Activated CD4-positive, alpha-beta T cell treated with anti-CD3 and anti-CD28 coated beads, Interleukin-2, amount 50 U/mL, for 16 hours (primary cell): ENCODE measurements at places on chromosomes 13 and 19.

- DNase-seq, result no peak
These were observed 233.6 kb downstream of the PCDH9 start for GRCh38 chr13:66996503-66996902.

- DNase-seq, result peak; percentile 1
These were observed 4.1 kb upstream of the ZNF841 start for GRCh38 chr19:52099497-52100138.

DNA sequence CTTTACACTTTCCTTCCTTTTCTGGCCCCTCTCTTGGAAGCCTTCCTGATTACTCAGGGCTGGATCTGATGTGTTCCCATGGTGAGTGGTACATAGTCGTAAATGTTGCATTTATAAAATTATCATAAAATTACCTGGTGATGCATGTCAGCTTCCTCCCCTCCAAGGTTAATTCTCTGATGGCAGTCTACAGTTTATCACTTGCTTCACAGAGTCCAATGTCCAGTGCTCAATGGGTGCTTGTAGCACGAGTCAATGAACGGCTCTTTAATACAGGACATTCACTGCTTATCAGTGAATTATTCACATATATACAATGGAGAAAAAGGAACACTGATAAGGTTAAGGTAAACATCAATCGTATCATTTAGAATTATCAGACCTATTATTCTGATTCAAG, 27.0 kb upstream of the OXGR1 start:
- no peak for DNase-seq

- DNase-seq, result no peak
These were observed 73.0 kb downstream of the IPO5 start for GRCh38 chr13:98026457-98026857.

- no peak for DNase-seq
These were observed 41.4 kb downstream of the SLC7A9 start for GRCh38 chr19:32828139-32828538.

GRCh38 chr13:49464085-49464484, 20.0 kb downstream of the SETDB2 start:
- no peak for DNase-seq

DNA sequence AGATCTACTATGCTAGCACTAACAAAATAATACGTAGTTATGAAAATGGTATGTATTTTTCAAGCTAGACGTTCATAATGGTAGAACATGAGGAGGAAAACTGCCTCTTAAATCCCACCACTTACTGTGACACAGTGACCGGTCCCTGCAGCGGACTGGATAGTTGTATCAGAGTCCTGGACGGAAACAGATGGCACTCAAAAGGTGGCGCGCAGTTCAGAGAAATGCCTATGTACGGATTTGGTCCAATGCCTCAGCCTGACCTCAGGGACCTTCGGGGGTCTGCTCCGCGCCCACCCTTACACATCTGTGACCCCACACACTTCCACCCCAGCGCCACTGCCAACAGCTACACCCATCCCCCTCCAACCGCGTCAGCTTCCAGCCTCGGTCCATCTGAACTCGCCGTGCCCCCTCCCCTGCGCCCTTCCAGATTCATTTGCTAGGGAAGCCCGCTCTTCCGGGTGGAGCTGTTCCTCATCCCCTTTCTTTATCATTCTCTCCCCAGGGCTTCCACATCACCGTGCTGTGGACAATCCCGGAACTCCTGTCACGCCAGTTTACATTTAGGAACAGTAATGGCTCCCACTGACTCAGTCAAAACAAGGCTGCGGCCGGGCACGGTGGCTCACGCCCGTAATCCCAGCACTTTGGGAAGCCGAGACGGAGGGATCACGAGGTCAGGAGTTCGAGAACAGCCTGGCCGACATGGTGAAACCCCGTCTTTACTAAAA, 792 bp upstream of the LENG8 start:
- DNase-seq, result peak; percentile 31

DNA sequence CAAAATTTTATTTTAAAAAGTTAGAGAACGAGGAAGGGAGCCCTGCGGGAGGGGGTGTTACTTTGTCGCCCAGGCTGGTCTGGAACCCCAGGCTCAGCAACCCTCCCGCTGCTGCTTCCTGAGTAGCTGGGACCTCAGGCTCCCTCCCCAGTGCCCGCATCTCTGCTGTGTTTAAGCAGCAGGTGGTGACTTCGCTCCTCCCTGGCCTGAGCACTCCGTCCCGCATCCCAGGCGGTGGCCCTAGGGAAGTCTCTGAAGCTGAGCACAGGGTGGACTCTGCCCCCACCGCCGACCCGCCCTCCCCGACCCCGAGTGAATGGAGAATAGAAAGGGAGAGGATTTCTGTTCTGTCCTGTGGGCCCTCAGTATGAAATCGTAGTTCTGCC, 30.5 kb downstream of the ZNF701 start:
- DNase-seq, result no peak

DNA sequence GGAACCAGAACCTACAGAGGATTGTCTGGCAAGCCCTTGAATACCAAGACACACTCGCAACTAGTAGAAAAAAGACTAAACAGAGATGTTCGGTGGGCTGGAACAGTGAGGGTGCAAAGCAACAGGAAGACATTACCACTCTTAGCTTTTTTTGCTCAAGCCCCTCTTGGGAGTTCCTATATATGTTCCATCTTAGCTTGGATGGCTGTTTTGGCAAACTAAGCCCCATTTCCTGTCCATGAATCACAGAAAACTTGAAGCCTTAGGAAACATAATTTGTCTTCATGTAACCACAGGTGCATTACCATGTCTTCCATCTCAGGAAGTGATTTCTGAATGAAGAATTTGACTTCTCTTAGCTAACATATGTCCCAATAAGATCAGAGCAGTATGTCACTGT, 446.3 kb downstream of the OLFM4 start:
- no peak for DNase-seq

DNA sequence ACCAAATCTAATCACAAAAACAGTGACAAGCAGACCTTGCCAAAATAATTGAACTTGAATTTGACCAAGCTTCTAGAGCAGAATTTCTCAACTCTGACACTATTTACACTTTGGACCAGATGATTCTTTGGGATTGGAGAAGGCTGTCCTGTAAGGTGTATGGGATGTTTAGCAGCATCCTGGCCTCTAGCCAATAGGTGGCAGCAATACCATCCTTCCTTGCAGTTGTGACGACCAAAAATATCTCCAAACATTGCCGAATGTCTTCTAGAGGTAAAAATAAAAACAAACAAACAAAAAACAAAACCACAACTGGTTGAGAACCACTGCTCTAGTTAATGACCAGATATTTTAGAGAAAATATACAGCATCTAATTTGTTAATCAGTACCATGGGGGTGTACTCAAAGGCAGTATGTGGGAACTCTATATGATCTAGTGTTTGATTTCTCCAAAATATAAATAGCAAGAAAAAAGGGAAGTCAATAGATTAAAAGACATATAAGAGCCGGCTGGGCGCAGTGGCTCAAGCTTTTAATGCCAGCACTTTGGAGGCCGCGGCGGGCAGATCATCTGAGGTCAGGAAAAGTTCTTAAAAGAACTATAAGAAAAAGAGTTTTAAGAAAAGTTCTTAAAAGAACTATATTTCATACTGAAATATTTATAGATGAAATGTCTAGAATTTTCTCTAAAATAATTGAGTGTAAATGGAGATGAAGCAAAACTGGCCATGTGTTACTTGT, 60.9 kb upstream of the ZNF527 start:
- peak; percentile 4 for DNase-seq

GRCh38 chr13:64930636-64931035, 2299.5 kb downstream of the PCDH9 start:
- no peak for DNase-seq

DNA sequence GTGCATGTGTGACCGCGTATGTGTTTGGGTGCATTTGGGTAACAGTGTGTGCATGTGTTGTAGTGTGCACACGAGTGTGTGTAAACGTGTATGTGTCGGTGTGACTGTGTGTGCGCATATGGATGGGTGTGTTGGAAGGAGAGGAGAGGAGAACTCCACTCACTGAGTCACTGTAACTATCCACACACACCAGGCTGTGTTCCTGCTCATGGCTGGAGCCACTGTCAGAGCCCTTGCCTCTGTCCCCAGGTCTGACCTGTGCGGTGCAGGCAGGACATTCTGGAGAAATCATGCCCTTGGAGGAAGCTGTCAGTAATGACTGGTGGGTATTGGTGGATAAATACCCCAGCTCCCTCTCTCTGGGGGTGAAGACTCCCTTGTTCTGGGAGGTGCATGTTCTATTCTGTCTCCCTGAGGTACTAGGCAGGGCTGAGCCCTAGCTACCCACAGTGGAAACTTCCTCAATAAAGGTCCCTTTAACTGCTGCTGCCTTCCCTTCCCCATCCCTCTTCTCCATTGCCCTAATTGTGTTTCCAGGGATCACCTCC, 48.4 kb downstream of the CYP4F22 start:
- DNase-seq, result no peak

GRCh38 chr13:44431150-44431549, 57.5 kb downstream of the SERP2 start:
- DNase-seq, result no peak

DNA sequence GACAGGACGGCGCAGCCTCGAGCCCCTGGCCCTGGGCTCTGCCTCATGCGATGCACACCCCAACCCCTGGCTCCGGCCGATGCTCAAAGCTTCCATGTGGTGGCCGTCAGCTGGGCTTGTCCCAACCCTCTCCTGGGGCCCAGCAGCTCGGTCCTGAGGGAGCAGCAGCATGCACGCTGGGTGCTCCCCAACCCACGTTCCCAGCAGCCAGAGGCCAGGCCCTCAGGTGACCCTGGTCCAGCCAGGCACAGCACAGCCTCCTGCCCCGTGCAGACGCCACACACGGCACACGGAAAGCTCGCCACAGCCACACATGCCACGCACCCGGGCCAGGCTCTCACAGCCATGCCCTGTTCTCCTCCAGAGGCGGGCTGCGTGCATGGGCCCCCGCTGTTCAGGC, 60.7 kb downstream of the IER2 start:
- no peak for DNase-seq

- no peak for DNase-seq
These were observed 39.9 kb downstream of the TGDS start for GRCh38 chr13:94556041-94556440.

DNA sequence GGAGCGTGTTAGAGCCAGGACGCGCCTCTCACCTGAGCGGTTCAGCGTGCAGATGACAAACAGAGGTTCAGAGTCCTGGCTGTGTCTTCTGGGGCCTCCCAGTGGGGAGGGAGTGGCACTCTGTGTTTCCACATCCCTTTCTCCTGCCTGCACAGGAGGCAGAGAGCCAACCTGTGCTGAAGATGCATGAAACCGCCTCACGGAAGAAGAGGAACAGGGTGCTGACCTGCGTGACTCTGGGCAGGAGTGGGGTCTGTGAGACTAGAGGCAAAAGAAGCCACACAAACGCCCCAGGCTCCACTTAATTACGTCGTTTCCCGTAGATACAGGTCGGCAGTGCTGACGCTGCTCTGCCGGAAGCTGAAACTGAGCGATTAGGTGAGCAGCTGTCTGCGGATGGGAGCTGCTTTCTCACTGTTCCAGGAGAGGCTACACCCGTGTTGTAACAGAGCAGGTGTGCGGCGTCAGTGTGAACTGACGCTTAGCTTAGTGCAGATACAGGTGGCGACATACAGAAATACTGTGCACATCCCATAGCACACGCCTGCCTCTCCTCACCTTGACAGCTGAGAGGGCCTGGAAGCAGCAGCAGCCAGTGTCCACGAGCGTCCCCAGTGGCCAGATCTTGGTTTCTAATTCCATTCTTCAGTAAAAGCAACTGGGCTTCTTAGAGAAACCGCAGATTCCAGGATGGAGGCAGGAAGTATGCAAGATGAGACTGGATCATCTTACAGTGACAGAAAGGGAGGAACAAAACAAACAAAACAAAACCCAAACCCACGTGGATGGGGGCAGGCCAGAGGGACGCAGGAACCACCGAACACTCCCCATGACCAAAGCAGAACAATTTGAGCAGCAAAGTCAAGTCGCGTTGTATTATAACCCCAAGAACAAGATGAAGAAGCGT, 37.7 kb upstream of the MCF2L start:
- no peak for DNase-seq

DNA sequence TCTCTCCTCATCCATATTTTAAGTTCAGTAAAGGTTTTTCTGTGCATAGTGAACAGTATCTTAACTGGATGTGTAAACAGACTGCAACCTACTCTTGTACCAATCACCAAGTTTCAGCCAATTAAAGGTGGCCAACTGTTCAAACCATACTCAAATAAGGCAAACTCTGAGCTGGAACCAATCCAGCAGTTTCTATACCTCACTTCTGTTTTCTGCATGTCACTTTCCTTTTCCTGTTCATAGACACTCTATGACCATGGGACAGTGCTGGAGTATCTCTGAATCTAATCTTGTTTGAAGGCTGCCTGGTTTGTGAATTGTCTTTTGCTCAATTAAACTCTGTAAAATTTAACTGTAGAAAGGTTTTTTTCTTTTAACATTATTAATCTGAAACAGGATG, 470.3 kb upstream of the SLITRK6 start:
- DNase-seq, result no peak

DNA sequence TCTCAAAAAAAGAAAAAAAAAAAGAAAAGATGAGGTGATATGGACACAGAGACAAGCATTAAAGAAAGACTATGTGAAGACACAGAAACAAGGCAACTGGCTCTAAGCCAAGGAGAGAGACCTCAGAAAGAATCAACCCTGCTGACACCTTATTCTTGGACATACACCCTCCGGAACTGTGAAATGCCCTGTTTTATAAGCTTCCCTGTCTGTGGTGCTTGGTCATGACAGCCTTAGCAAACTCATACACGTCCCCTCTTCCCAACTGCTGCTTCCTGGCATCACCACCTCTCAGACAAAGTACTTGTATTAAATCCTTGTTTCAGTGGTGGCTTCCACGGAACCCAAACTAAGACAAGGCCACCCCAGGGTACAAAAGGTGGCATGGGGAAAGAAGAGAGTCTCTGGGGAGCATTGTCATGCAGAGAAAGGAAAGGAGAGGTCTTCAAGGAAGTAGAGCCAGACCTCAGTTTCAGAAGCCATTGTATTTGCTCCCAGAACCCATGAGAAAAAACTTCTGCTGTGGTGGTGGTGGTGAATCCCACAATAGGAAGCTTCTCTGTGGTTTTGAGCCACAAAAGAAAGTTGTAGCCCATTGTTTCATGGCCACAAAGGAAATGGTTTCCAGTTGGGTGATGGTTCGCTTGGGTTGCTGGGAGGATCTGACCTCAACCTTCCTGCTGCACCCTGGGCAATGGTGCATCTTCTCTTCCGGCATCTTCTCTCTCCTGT, 16.3 kb upstream of the TSPAN16 start:
- DNase-seq, result peak; percentile 83
